ENCODE measurements at places on chromosomes 3 and 15. TPM values are rescaled to one million over a fixed set of nuclear protein-coding genes. Genes with fewer than 3 reads are reported as not detected.

The LINGO1 gene
- total RNA-seq, result 0.98 TPM

- H3K27ac ChIP-seq, result no peak overlapping the region
- no peaks in the 10 kb centered on the region for H3K36me3 ChIP-seq
- H3K27me3 ChIP-seq, result no peaks in the 10 kb centered on the region
- no peaks in the 10 kb centered on the region for H3K4me1 ChIP-seq
These were observed 53.8 kb upstream of the BOC start for GRCh38 chr3:113157408-113158030.

- H3K27ac ChIP-seq, result no peak overlapping the region
- no peaks in the 10 kb centered on the region for H3K27me3 ChIP-seq
- H3K4me3 ChIP-seq, result no peak overlapping the region
- DNase-seq, result no peak
These were observed 147.0 kb upstream of the EOMES start for GRCh38 chr3:27869152-27869551.

The CCR1 gene
- total RNA-seq, result 40.9 TPM

The ZNF662 gene
- total RNA-seq, result 9.6 TPM

Data from upper lobe of right lung (tissue), 1 donor.